ENCODE measurements at places on chromosomes 3 and 15.

- DNase-seq: no peak
Measured at GRCh38 chr3:178835033-178835432, 236.6 kb downstream of the ZMAT3 start.

DNA sequence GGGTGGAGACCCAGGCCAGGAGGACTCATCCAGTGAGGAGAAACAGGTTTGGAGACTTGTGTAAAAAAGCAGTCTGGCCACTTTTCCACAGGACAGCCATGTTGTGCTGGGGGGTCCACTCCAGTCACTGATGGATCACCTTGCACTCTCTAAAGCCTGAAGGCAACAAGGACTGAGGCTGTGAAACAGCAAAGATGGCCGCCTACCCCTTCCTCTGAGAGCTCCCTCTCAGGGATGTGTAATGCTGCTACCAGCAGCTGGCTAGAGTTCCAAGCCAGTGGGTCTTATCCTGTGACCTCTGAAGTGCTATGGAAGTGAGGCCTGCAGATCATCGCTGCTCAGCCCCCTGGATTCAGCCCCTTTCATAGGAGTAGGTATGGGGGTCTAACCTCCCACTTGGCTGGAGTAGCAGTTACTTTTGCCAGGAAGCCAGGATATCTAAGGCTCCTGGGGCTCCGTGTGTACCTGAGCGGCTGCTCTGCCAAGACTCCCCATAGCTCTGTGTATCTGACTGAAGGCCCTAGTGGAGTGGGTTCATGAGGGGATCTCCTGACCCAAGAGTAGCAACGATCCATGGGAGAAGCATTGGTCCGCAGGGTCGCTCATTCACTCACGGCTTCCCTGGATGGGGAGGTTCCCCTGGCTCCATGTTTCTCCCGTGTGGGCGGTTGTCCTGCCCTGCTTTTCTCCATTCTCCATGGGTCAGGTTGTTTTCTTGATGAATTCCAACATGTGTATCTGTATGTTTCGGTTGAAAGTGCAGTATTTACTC lies 69.9 kb upstream of the TNFSF10 start:
- DNase-seq: no peak

DNA sequence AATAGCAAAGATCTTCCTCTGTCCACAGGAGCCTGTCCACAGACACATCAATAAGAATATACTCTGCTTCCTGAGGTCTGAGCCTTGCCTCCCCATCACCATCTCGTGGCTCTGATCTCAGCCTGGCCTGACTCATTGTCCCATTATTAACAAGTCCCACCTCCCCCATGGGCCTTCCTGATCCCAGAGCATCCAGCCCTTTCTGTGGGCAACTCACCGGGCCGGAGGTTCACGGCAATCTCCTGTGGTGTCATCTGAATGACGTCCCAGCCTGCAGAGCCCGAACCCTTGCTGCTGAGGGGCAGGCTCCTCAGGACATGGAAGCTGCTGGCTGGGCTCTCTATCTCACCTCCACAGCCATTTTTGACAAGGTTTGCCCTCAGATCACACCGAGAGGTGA lies 28.1 kb downstream of the ITGB5 start:
- no peak for DNase-seq

GRCh38 chr3:115553796-115554486 lies 69.4 kb upstream of the GAP43 start:
- no peak for DNase-seq

DNA sequence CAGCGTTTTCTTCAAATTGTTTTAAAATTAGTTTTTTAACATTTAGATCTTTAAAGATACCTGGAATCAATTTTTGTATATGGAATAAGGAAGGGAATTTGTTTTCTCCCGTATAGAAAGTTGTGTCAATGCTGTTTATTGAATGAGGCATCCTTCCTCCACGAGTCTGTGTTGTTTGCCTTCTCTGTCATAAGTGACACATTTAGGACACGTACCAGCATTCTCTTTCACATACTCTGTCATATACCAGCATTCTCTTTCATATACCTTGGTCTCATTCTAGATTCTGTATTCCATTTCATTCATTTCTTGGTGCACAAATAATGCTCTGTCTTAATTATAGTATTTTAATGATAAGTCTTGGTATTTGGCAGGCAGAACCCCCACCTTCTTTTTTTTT lies 10.3 kb downstream of the ATP11B start:
- DNase-seq: no peak

DNA sequence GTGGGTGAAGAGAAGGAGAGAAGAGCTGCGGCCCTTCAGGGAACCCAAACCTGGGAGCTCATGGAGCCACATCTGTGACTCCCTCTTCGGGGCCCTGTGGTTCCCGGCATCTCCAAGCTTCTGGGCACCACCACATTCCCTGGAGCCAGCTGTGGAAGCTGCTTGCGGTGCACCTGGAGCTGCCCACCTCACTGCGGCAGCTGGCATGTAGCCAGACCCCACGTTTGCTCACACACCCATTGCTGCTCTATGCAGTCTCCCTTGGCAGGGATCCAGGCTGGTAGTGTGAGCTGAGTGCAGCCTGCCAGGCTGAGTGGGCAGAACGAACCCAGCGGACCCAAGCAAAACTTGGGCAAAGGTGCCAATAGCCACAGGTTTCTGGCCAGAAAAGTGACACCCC lies 16.8 kb upstream of the PLA2G4E start:
- no peak for DNase-seq

DNA sequence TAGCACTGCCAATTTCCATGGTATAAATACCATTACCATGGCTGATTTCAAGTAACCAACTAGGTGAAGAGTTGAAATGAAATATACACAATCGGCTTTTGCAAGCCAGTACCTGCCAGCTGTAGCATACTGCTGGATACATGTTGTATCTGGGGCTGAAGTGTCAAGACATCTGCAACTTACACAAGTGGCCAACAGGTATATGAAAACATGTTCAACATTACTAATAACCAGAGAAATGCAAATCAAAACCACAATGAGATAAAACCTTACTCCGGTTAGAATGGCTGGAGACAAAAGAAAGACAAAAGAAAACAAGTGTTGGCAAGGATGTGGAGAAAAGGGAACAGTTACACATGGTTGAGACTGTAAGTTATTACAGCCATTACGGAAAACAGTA lies 11.6 kb downstream of the ATOSA start:
- no peak for DNase-seq

DNA sequence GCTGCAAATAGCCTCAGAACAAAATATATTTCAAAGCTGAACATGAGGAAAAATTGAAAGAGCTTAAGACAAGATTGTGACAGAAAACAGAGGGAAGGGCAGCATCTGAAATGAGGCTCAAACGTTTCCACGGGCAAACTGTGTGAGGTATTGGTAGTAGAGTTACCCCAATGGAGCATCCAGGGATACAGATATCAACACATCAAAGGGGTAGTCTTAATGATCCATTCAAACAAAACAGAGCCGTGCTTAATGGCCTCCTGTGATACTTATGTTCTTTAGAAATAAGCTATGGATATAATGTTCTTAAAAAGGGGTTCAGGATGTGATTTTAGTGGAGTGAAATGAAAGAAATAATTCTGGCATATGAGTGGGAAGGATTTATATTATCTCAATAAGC lies 430.3 kb upstream of the PDZRN3 start:
- no peak for DNase-seq

- no peak for DNase-seq
Measured at GRCh38 chr3:167084545-167084944, 295.6 kb downstream of the ZBBX start.

GRCh38 chr3:4413467-4413866 lies 53.6 kb downstream of the SUMF1 start:
- no peak for DNase-seq

DNA sequence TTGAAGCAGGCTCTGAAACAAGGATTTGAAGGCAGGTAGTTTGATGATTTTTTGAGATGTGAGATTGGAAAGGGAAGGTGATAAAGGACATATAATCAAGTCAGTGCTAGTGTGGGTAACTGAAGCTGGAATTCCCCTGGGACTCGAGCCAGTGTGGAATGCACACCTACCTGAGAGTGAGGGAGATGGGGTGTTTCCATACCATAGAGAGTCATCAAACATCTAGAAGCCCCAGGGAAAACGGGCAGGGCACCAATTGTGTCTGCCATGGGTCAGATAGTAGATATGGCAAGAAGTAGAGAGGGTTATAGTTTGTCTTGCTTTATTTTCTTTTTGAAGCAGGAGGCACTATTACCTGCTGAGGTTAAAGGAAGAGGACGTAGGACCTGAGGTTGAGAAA lies 120.0 kb downstream of the SSR3 start:
- DNase-seq: no peak

DNA sequence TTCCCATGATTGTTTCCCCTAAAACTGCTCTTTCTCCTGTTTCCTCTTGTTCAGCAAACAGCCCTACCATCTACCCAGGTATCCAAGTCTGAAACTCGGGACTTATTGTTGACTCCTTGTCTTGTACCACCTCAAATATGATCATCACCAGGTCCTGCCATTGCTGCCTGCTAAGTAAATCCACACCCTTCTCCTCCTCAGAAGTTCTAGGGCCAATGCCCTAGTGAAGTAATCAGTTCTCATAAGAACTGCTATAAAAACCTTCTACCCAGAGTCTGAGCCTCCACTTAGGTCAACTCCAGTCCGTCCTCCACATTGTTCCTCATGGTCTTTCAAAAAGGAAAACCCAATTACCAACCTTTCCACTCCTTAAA lies 77.0 kb upstream of the IL12A start:
- DNase-seq: no peak

GRCh38 chr15:63565536-63566186 lies 31.5 kb upstream of the FBXL22 start:
- no peak for DNase-seq

- no peak for DNase-seq
Measured at GRCh38 chr3:162892921-162893793, 1396.5 kb downstream of the OTOL1 start.

DNA sequence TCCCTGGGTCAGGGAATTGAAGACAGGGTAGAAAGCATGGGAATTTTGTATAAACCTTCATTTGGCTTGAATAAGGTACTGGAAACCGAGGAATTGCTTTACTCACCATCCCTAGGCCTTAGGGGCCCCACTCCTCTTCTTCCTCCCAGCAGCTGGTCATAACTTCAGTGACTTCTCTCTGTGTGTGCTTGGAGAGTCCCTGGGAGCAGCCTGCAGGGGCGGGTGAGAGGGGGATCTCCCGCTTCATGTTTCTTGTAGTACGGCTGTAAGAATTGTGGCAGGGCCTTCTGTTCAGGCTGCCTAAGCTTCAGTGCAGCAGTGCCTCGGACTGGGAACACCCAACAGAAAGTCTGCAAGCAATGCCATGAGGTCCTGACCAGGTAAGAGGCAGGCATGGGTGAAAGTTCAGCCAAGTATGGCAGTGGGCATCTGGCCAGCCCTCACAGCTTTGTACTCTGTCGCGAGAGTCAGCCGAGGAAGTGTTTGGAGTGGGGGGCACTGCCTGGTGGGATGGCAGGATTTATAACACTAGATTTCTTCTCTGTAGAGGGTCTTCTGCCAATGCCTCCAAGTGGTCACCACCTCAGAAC lies 1.7 kb upstream of the DNAJC17 start:
- no peak for DNase-seq

DNA sequence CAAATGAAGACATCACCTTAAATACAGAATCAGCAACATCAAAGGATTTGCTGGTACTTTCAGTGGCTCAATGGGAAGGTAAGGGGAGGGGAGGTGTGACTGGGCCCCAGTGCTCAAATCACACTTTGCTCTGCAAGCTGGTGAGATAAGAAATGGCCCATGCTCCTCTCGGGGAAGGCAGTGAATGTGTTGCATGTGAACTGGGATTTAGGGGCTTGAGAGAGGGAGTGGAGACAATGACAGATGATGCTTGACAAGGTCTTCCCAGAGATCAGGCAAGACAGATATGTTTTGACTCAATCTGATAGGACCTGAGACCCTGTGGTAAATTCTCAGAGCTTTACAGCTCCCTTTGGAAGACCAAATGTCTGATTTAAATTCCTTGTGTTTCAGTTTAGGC lies 233.0 kb upstream of the PROK2 start:
- DNase-seq: no peak
